ENCODE measurements at places on chromosomes 12 and 14.

GRCh38 chr14:70213721-70214282 is 25.1 kb upstream of the SLC8A3 start:
- no peak for DNase-seq

GRCh38 chr12:66352899-66353298 is 50.6 kb downstream of the HELB start:
- DNase-seq, result no peak

- DNase-seq, result no peak
These were observed 55.0 kb downstream of the ANAPC7 start for GRCh38 chr12:110348431-110349059.

DNA sequence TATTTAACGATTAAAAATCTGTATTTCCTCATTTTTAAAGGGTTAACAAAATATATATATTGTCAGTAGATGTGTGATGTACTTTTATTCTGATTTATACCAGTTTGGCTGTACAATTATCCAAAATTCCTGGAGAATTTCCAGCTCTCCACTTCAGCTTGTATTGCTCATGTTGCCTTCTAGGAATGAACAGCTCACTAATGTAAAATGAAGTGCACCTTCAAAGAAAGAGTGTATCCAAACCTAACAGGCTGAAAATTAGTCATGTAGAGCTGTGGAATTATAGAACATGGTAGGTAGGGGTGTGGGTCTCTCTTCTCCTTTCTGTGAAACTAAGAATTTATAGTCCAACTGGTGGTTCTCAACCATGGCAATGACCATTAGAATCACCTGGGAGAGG is 362.0 kb downstream of the ETNK1 start:
- DNase-seq, result no peak

DNA sequence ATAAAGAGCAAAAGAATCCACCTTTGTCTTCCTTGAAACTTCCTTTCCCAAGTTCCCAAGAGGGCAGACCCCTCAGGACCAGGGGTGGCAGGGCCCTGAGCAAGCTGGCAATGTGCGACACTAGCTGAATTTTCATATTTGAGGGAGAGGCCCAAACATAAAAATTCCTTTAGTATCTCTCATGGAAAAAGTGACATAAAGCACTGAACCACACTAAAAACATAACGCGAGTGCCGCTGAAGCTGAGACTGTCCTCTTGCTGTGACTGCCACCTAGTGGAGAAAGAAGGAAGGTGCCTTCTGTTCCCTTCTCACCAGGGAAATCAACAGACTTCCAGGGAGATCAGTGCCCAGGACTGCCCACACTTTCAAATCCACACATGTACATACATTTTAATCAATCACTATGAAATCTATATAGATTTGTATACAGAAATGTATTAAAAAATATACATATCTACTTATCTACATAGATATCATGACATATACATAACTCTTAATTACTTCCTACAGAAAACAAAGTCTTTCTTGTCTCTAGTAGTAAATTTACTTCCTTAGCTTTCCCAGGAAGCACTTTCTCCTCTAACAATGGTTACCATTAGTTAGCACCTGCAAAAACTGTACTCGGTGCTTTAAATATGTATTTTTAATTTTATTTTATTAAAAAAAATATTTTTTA is 53.8 kb downstream of the SSH1 start:
- peak; percentile 40 for DNase-seq

GRCh38 chr12:50555471-50555885 is 50.7 kb downstream of the DIP2B start:
- no peak for DNase-seq

GRCh38 chr12:101743724-101744472 is 4.6 kb upstream of the SYCP3 start:
- DNase-seq, result no peak

- no peak for DNase-seq
These were observed 49.9 kb downstream of the PPP4R4 start for GRCh38 chr14:94224040-94224439.

DNA sequence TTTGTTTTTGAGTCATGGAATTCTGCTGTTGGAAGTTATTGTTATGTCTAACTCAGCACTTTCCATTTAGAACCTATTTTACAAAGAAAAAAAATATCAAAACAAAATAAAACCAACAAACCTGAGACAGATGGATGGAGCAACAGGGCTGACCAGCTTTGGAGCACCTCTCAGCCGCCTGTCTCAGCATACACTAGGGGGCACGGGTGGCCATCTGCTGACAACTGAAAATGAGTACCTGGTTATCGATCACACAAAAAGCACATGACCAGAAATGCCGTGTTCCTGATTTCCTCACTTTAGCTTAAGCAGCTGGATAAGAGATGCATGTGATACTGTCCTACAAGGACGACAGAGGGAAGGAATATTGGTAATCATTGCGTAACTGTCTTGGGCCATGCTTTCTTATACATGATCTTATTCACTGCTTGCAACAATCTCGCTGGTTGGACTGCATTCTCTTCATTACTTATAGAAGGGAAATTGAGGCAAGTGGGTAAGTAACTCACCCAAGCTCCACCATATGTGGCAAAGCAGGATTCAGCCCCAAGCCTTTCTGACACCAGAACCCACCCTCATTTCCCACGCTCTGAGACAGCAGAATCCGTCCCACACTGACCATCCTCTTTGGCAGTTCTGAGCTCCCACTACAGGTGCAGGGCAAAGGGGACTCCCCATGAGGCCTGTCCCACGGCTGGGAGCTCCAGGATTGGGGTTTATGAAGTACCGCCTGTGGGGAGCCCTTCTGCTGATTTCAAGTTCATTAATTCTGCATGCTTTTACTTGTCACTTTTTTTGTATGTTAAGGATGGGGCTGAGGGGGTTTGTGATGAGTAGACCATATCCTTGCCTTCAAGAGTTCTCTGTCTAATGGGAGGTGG is 43.5 kb downstream of the C14orf132 start:
- DNase-seq, result no peak

GRCh38 chr14:22915886-22916521 is 2.9 kb downstream of the RBM23 start:
- DNase-seq, result no peak

- no peak for DNase-seq
These were observed 16.1 kb upstream of the NUAK1 start for GRCh38 chr12:106154751-106155273.

DNA sequence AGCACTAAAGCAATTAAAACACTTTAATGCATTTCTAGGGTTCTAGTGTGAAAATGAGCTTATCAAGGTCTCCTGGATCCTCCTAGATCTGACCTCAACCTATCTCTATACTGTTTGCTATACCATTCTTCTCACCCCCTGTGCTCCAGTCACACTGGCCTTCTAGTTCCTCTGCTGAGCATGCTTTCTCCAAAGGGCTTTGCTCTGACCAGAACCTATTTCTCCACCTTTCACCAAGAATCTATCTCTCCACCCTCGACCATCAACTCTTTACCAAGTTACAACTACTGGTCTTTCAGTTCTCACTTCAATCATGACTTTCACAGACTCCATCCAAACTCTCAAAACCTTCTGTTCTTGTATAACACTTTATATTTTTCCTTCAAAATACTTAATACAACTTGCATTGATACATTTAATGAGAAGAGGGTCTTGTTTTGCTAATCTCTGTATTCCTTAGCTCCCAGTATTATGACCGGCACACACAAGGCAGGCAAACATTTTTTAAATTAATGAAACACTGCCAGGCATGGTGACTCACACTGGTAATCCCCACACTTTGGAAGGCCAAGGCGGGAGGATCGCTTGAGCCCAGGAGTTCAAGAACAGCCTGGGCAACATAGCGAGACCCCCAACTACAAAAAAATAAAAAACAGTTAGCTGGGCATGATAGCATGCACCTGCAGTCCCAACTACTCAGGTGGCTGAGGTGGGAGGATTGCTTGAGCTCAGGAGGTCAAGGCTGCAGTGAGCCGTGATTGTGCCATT is 22.8 kb downstream of the PPP1R12A start:
- DNase-seq, result no peak

GRCh38 chr14:20798318-20798717 is 4.3 kb downstream of the RNASE1 start:
- no peak for DNase-seq

DNA sequence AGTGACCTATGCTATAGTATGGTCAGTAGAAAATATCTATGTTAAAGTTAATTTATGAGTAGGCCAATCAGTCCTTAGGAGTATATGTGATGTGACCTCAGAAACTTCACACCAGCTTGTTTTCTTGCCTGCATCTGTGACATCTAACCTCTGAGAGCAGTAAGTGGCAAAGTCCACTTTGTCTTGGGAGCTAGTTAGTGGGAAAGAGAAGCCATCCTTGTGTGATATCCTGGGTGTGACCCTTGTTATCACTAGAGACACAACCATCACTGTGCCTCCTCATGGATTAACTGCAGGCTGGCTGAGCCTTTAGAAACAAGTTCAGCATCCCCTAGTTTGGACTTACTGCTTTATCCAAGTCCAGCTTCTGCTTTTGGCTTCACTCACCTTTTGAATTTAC is 170.6 kb upstream of the STXBP6 start:
- no peak for DNase-seq

DNA sequence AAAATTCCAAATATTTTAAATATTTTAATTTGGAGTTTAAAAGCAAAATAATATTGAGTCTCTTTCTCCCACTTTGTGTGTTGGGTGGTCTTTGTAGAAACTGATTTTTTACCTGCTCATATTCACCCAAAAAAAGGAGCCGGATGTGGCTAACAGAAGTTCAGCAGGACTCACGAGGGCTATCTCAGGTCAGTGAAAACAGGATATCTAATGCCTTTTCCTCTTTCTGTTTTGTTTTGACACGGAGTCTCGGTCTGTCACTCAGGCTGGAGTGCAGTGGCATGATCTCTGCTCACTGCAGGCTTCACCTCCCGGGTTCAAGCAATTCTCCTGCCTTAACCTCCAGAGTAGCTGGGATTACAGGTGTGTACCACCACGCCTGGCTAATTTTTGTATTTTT is 30.8 kb downstream of the COA8 start:
- DNase-seq, result no peak

- no peak for DNase-seq
These were observed 53.6 kb downstream of the BRMS1L start for GRCh38 chr14:35879654-35880249.

DNA sequence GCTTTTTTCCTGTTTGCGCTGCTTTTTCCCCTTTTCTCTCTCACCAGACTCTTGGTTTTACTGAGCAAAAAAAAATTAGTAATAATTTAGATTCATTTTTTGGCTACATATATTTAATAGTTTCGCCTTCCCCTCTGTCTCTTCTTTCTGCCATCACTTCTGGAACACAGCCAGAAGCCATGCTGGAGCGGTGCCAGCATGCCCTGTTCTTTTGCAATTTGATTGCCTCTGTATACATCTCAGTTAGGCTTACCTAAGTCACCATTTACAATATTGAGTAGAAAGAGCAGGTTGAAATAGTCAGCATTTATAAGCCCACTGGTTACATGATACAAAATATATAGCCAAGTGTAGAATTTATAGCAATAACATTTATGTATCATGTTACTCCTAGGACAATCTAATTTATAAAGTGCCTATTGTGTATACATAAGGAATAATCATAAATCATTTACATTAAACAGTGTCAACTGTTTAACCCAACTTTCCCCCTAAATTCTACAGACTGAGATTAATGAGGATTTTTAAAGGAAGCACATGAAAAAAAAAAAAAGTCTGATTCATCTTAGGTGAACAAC is 413.8 kb upstream of the SOX5 start:
- DNase-seq, result no peak

- DNase-seq, result no peak
These were observed 623 bp upstream of the TSPAN8 start for GRCh38 chr12:71158361-71158882.

DNA sequence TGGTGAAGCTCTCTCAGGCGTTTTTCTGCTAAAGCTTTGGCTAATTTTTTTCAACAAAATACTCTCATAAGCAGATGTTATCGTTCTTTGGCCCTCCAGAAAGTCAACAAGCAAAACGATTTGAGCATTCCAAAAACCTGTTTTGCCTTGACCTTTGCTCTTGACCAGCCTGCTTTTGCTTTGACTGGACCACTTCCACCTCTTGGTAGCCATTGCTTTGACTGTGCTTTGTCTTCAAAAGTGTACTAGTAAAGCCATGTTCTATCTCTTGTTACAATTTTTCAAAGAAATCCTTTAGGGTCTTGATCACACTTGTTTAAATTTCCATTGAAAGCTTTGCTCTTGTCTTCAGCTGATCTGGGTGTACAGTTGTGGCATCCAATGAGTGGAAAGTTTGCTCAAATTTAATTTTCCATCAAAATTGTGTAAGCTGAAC is 10.7 kb upstream of the ARID4A start:
- no peak for DNase-seq

GRCh38 chr12:53299454-53300180 is at the start of gene MYG1:
TSS of gene MYG1 (plus strand) at chr12:53299695. CDS start at chr12:53299738, 43 bp downstream.
- peak; percentile 84 for DNase-seq

GRCh38 chr12:75955251-75955650 is 76.3 kb downstream of the PHLDA1 start:
- DNase-seq, result no peak

DNA sequence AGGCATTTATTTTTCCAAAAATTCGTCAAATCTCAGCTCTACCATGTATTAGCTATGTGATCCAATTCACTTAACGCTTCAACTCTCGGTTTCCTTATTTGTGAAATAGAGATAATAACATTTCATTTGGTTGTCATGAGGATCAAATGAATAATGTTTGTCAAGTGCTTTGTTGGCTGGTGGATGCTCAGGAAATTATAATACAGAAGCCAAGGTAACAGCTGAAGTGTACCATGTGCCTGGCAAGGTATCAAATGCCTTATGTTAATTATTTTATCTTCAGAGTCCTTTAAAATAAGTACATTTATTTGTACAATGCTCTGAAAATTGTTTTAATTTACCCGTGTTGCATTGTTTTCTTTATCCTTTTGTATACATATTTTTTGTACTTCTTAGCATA is 6.1 kb upstream of the PRKCH start:
- DNase-seq, result no peak

DNA sequence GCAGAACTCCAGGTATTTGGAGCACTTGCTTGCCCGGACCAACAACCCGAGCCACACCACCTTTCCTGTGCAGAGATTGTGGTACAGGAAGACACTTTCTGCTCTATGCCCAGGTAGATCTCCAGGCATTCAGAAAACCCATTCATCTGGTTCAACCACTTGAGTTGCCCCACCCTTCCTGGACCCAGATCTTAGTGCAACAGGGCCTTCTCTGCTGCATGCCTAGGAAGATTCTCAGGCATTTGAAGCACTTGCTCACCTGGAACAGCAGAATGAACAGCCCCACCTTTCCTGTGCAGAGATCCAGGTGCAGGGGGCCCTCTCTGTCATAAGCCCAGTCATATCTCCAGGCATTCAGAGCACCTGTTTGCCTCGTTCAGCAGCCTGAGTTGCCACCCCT is 412.8 kb upstream of the MGAT4C start:
- DNase-seq, result no peak

DNA sequence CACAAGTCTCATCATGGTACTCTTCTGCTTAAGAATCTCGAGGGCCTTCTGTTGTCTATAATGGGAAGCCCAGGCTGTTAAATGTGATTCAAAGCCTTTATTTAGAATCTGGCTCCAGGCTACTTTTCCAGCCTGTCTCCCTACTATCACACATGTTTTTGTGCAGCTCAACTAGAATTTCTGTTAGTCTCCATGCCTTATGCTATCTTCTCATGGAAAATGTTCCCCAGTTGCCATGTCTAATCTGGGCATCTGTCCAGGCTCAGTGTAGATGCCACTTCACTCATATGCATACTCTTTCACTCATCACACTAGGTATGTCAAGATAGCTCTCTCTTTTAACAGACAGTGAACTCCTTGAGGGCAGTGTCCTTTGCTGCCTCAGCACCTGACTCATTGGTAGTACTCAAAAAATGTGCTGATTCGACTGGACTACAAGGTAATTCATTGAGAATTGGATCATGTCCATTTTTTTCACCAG is 145.3 kb downstream of the TTLL5 start:
- DNase-seq, result no peak

GRCh38 chr12:99619389-99620158 is 28.0 kb upstream of the GARIN6 start:
- DNase-seq, result no peak

GRCh38 chr12:96506776-96507175 is 17.4 kb downstream of the CFAP54 start:
- no peak for DNase-seq

Measured in stimulated activated CD8-positive, alpha-beta memory T cell treated with anti-CD3 and anti-CD28 coated beads, Interleukin-2, amount 100 ng/mL, for 48 hours (primary cell).